Ovary (tissue), 10 donors: ENCODE measurements at places on chromosomes 7 and 10.

DNA sequence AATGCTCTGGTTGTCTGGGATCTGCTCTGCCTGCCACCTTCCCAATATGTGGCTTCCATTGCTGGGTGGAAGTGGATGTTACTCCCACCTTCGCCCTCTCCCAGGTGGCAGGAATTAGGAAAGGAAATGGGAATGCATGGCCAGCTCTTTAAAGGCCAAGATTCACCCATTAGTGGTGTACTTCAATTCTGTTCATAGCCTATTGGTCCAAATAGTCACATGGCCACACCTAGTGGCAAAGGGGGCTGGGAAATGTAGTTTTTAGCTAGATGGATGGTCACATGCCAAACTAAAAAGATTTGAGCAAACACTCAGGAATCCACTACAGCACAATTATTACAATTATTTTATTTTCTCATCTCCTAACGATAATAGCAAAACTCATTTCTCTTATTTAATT is 135.1 kb downstream of the NPY start:
- DNase-seq = no peak

- no peak for DNase-seq
Observed at GRCh38 chr10:125350519-125350918, 190.2 kb upstream of the CTBP2 start.

DNA sequence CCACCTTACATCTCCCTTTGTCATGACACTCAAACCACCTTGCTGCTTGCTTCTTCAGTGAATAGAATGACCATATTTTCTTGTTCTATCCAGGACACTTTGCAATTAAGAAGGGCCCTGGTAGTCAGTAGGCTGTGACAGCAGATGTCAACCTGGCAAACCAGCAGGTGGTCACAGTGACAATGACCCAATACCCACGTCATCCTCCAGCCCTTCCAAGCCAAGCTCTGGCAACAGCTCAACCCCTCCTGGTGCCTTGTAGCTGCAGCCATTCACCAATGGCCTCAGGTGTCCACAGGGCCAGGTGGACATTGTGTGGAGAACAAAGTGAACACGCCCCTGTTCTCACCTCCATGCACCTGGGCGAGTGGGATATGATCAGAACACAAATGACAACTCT is 87.6 kb upstream of the MACROH2A2 start:
- DNase-seq = no peak

GRCh38 chr10:22791665-22792064 is 77.3 kb upstream of the PIP4K2A start:
- DNase-seq = no peak

DNA sequence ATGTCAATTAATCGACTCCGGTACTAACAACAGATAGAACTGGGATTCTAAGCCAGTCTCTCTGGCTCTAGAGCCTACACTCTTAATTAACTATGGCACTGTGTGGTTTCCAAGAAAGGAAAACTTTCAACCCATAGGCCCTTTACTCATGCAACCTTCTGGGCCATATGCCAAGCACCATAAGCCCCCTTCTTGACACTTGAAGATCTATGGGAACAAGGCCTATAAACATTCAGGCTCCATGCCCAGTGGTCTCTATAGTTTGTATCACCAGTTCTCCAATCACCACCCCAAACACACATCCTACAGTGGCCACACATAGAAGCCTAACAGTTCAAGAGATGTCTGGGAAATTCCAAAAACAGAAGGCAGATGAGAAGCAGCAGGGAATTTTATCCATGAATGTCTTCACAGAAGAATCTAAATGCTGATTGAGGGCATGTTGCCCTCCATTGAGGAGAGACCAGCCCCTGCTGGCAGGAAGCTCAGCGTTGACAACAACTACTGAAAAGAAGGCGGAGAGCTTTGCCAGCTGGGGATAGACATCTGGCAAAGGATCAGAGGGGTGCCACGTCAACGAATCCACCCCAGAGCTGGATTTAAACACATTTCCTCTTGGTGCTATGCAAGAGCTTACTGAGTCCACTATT is 64.4 kb downstream of the GRM3 start:
- no peak for DNase-seq

GRCh38 chr7:4124556-4125477 is 557.3 kb upstream of the FOXK1 start:
- DNase-seq = no peak

DNA sequence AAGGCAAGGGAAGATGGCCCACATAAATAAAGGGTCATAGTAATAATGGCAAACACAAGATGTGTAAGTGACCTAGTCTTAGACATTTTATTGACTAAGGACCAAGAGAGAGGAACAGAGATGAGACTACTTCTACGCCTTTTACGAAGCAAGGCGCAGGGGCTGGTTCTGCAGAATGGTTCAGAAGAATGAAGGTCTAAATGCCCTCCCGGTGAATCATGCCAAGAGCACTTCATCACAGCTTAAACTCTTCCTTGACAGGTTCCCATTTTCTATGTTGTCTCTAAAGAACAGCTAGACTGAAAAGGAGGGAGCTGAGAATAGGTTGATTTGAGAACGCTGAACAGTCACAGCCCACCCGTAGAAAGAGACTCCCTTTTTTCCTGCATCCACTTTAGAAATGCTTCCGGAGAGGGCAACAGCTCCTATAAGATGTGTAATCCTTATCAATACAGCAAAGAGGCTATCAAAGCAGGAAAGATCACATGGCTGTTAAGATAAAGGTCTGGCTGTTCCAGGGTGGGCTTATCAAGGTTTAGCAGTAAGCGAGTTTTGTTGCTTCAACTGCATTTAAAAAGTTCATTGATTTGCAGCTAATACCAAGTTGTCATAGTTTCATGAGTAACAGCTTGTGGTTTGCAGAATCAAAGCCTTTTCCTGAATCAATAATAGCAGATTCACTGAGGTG is 93.4 kb upstream of the AUTS2 start:
- DNase-seq = no peak

- DNase-seq = peak; percentile 17
Observed at GRCh38 chr10:5413012-5413938, 918 bp downstream of the NET1 start.

GRCh38 chr10:69676301-69676700 is 46.3 kb downstream of the FAM241B start:
- no peak for DNase-seq

DNA sequence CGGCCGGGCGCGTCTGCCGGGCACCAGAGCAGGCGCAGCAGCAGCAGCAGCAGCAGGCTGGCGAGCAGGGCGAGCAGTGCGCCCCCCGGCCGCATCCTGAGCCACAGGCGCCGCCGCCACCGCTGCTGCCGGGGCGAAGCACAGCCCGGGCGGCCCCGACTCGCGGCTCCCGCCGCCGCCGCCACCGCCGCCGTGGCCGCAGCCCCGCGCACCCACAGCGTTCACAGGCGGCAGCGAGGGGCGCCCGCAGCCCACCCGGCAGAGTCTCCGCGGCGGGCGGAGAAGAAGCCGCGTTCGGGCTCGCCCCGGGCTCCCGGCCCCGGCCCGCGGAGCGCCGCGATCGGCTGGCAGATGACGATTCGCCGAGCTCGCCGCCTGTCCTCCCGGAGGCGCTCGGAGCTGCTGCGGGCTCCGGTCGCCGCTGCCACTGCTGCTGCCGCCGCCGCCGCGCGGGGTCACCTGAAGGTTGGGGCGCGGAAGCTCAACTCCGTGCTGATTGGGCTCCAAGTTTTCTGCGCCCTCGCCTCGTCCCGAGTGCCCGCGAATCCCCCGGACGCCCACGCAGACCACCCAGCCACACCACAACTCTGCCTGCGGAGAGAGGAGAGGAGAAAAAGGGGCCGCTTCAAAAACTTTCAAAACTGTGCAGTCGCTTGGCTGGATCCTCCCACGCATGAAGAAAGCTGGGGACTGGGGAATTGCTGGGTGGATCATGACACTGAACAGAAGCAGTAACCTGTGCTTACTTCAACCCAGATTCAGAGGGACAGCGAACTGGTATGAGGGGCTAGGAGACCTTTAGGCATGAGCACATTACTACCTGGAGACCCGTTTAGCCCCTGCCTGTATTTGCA is at the start of gene ST8SIA6:
ST8SIA6 (minus strand) TSS at position 435 of the 854 bp plus-strand sequence; CDS start at position 95, 340 bp downstream.
- DNase-seq = no peak

- no peak for DNase-seq
Observed at GRCh38 chr10:79287973-79288723, 59.1 kb upstream of the PPIF start.

GRCh38 chr10:109430043-109430760 is 493.1 kb downstream of the XPNPEP1 start:
- no peak for DNase-seq

- no peak for DNase-seq
Observed at GRCh38 chr7:29488977-29489376, 74.7 kb upstream of the PRR15 start.

DNA sequence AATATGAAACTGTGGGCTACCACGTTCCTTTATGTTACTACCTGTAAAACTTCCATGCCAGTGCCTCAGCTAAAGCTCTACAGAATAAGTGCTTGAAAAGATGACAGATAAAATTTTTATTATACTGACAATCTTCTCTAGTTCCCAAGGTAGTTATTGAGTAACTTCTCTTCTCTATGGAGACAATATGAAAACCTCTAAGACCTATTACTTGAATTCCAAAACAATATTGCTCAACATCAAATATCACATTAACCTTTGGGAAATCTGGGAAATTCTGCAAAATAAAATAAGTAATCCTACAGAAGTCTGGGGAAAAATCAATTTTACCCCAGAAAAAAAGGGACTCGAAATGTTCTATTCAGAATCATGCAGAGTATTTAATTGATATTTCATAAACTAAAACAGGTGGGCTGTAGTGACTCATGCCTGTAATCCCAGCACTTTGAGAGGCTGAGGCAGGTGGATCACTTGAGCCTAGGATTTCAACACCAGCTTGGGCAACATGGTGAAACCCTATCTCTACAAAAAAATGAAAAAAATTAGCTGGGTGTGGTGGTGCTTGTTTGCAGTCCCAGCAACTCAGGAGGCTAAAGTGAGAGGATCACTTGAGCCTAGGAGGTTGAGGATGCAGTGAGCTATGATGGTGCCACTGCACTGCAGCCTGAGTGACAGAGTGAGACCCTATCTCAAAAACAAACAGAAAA is 23.8 kb upstream of the ANK3 start:
- no peak for DNase-seq

- no peak for DNase-seq
Observed at GRCh38 chr7:34315032-34315431, 343.0 kb upstream of the NPSR1 start.

- DNase-seq = no peak
Observed at GRCh38 chr10:131242007-131242406, 69.5 kb downstream of the TCERG1L start.

GRCh38 chr7:97430006-97430405 is 301.9 kb upstream of the TAC1 start:
- DNase-seq = no peak

- peak; percentile 84 for DNase-seq
Observed at GRCh38 chr7:74372511-74373111, 81.1 kb upstream of the GTF2IRD1 start.

- no peak for DNase-seq
Observed at GRCh38 chr7:68963552-68963951, 634.7 kb upstream of the AUTS2 start.

GRCh38 chr7:120353171-120353570 is 80.2 kb downstream of the KCND2 start:
- DNase-seq = no peak

- no peak for DNase-seq
Observed at GRCh38 chr10:88253128-88253527, 330.0 kb downstream of the RNLS start.

- no peak for DNase-seq
Observed at GRCh38 chr7:116804471-116804870, 57.9 kb upstream of the CAPZA2 start.

GRCh38 chr7:100007887-100008286 is 7.5 kb upstream of the ZKSCAN1 start:
- no peak for DNase-seq

DNA sequence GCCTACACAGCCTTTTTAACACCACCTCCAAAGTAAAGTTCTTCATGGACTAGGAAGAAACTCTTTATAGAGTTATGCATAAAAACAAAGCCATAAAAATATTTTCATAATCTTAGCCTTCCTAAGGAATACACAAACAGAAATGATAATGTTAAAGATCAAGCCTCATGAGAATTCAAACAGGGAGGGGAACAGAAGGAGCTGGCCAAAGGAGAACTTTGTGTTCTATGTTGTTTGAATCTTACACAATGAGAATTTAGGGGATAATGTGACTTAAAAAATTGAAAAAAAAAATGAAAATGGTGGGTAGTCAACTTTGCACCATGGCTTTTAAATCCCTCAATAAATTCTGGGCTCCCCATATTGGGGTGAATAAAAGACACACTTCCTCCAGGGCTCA is 9.1 kb upstream of the PILRB start:
- DNase-seq = no peak

DNA sequence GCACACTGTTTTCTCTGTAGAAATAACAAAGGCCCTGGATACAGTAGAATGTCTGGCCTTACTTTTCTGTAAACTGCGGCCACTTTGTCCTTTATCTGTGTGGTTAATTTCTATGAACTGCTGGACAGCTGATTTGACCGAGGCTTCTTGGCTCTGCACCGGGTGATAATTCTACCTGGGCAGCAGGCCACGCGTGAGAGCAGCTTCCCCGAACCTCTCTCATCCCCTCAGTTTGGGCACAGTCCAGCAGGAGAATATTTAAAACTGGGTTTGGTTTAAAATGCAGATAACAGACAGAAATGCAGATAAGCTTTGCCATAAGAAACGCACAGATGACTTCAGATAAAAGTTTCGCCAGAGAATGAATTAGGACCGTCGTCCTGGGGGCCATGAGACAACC is 81.0 kb downstream of the CELF2 start:
- DNase-seq = peak; percentile 44

GRCh38 chr7:127652333-127653248 is 597 bp downstream of the SND1 start:
- DNase-seq = no peak

DNA sequence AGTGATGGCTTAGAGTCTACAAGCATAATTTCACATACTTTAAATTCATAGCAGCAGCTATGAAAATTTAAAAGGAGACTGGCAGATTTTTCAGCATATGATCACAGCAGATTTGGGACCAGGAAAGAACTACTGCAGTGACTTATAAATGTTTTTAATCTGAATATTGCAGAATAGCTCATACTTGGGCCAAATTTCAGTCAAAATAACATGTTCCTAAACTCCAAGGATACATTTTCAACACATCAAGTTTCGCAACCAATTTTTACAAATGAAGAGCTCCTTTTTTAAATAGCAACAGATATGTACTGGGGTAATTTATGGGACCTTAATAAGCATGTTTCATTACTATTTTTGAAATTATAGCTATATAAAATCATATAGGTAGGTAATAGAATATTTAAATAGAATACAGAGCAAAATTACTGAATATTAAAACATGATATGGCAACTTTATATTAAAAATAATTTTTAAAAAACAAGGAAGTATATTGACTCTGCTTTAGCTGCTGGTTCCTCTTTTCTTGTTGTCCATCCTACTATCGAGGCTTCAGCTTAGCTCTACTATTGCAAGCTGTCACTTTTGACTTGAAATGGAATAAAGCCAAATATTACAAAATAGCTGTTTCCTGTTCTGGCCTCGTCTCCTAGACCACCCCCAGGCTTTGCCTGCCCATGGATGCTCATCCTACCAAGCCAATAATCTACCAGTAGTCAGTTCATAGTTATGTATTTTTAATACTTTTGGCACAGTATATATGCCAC is 123.1 kb downstream of the NRBF2 start:
- DNase-seq = no peak
